CD8-positive, alpha-beta memory T cell (primary cell): ENCODE measurements at places on chromosomes 7 and 10.

GRCh38 chr7:41292487-41292886 is 410.4 kb downstream of the INHBA start:
- DNase-seq = no peak

DNA sequence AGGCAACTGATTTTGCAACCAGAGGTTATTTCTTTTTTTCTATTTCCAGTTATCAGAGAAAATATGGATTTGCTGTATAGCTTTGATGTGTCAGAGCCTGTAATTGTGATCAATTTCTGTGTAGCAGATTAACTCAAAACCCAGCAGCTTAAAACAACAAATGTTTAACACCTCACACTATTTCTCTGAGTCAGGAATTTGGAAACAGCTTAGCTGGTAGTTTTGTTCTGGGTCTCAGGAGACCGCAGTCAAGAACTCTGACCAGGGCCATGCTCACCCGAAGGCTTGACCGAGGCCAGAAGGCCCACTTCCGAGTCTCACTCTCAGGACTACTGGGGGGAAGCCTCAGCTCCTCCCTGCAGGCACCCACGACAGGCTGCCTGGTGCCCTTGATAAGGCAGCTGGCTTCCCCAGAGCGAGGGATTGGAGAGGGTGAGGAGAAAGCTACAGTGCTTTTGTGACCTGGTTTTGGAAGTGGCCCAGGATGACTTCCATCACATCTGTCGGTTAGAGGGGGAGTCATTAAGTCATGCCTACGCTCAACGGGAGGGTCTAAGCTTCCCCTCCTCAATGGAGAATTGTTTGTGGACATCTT is 105.7 kb upstream of the SHH start:
- no peak for DNase-seq

DNA sequence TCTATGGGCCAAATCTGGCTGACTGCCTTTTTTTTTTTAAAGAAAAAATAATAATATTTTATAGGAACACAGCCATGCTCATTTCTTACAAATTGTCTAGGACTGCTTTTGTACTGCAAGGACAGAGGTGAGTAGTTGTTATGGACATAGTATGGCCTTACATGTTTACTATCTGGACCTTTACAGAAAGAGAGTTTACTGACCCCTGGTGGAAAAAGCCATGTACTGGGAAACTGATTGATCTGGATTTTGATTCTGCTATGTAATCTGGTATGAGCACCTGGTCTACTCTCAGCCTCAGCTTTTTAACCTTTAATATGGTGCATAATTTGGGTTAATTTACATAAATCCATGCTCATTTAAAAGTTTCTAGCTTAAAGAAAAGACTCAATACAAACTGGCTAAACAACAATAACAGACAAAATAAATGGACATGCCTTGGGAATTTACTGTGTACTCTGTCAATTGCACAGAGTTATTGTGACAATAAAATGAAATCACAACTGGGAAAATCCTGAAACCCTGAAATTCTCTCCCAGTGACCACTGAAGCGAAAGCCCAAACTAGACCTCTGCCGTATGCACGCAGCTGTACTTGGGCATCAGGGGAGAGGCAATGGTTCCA is 260.7 kb downstream of the BMPER start:
- DNase-seq = no peak

- DNase-seq = no peak
These were observed 167.9 kb upstream of the SLC26A5 start for GRCh38 chr7:103613655-103614642.

DNA sequence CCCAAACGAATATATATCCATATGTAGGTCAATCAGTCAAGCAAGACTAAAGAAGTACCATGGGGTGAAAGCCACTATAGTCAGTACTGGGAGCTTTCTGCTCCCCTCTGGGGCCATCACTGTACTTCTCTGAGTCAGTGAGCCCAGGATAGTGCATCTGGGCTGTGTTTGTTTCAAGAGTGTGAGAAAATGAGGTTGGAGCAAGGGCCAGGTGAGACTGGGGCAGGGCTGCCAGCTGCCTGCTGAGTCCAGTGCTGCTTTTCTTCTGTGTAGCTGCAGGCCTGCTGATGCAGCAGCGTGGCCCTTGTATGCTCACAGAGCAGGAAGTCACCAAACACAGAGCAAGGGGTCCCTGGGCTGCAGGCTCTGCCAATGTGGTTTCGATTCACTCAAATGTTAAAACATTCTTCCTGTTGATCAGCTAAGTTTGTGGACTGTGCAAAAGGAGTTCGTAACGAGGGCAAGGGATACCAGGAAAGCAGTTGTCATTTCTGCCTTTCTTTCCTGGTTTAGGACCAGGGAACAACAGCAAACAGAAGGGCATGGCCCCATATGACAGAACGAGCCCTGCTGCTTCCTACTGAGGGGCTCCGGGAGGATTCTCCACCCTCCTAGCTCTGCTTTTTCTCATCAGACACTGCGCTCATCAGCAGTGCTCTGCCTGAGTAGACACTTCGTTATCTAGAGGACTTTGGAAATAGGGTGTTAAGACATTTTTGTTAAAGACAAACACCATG is 65.4 kb upstream of the TNS3 start:
- no peak for DNase-seq

GRCh38 chr10:118276204-118276603 is 65.9 kb downstream of the FAM204A start:
- no peak for DNase-seq

DNA sequence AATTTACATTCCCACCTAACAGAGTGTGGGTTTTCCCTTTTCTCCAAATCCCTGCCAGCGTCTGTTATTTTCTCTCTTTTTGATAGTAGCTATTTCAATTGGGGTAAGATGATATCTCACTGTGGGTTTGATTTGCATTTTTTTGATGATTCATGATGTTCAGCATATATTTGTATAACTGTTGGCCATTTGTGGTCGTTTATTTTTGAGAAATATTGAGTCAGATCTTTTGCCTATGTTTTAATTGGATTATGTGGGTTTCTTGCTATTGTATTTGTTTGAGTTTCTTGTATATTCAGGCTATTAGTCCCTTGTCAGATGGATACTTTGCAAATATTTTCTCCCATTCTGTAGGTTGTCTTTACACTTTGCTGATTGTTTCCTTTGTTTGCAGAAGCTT is 193.8 kb downstream of the ABCA13 start:
- DNase-seq = no peak

DNA sequence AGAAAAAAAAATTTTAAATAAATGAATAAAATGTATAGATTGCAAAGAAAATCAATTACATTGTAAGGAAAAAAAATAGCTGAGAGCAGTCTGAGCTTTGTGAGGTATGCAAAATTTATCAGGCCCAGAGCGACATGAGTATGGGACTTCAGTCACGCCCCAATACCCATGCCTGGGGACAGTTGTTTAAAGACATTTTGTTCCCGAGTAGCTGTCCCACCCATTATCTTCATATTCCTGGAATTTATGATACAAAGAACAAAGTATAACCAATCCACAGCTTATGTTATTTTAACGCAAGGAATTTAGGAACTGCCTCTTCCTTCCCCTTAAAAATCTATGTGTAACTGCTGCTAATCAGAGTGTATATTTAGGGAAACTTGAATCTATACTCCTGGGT is 1.6 kb upstream of the PON2 start:
- no peak for DNase-seq

- DNase-seq = no peak
These were observed 193.0 kb upstream of the CELF2 start for GRCh38 chr10:10824591-10825148.

DNA sequence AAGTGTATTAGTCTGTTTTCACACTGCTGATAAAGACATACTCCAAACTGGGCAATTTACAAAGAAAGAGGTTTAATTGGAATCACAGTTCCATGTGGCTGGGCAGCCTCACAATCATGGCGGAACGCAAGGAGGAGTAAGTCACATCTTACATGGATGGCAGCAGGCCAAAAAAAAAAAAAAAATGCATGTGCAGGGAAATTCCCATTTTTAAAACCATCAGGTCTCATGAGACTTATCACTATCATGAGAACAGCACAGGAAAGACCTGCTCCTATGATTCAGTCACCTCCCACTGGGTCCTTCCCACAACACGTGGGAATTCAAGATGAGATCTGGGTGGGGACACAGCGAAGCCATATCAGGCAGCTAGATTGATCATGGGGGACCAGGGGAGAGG is 136.8 kb downstream of the EXOC4 start:
- DNase-seq = no peak

DNA sequence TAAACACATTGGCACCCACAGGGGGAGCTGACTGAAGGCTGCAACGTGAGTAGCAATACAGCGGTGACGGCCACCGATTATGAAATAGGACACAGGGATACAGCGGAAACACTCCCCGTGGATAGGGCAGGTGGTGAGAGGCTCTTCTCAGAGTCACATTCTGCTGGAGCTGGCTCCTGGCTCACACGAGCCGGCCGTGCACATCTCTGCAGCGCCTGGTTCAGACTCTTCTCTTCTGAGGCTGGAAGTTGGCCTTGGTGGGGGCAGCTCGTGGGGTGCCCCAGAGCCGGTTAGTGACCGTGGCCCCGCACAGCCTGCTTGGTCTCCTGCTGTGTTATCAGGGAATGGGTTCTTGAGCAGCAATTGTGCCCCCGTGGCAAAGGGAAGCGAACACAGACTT is 61.3 kb upstream of the EN2 start:
- no peak for DNase-seq

- DNase-seq = no peak
These were observed 211.5 kb downstream of the GPAM start for GRCh38 chr10:111972109-111972508.

DNA sequence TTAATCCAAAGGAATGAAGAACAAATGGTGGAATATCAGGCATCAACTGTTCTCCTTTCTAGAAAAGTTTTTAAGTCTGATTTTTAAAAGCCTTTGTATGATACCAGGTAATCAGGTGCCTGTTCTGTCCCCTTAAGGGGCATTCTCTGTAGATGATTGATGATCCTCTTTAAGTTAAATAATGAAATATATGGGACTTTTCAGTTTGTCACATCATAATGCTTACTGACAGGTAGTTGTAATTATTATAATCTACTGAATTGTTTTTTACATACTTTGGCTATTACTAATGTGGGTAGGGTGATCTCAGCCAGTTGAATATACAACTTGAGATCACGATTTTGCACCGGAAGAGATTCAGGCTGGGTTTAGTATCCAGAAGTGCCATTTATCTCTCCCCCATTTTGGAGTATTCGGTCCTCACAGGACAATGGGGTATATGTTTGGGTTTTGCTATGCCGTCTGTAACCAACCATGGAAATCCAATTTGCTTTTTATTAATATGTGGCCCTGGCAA is 330.2 kb downstream of the BICC1 start:
- DNase-seq = no peak

- DNase-seq = no peak
These were observed 5.2 kb upstream of the ZAN start for GRCh38 chr7:100728196-100728595.

- no peak for DNase-seq
These were observed 13.4 kb downstream of the SLC29A4 start for GRCh38 chr7:5296015-5296610.

GRCh38 chr7:155660059-155660757 is 15.7 kb downstream of the RBM33 start:
- no peak for DNase-seq
